ENCODE measurements at places on chromosomes 16 and 17. TPM values are rescaled to one million over a fixed set of nuclear protein-coding genes. Genes with fewer than 3 reads are reported as not detected.

DNA sequence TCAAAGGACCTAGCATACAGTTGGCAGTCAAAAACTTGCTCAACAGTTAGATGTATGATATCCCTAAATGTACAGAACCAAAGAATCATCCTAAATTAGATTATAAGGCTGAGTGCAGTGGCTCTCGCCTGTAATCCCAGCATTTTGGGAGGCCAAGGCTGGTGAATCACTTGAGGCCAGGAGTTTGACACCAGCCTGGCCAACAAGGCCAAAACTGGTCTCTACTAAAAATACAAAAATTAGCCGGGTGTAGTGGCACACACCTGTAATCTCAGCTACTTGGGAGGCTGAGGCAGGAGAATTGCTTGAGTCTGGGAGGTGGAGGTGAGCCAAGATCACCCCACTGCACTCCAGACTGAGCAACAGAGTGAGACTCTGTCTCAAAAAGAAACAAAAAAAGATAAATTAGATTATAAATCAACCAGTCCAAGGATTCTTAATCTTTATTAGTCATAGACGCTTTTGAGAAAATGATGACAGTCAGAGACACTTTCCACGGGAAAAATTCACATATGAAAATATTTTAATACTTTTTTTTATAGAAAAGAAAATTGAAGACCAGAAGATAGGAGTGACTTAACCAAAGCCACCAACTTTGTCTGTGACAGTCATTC lies 77.6 kb downstream of the MMD start:
- DNase-seq, result no peak

The ALDH3A1 gene
- not detected for polyA plus RNA-seq

DNA sequence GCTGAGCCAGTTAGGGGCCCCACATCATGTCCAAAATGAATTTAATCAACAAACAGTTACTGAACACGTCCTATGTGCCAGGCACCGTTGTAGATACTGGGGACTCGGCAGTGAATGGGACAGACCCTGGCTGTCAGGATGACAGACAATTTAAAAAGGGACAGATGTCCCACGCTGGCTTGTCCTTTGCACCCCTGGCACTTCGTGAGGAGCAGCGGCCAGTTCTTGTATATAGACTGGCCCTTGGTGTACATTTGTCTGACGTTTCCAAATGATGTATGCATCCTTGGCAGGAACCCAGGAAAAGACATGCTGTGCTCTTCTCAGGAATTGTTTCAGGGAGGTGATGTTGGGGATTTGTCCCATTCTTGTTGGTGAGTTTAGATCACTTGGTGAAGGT lies 21.1 kb downstream of the IL4R start:
- DNase-seq, result no peak

- peak; percentile 53 for DNase-seq
These were observed 5.3 kb downstream of the NEURL4 start for GRCh38 chr17:7323731-7324437.

DNA sequence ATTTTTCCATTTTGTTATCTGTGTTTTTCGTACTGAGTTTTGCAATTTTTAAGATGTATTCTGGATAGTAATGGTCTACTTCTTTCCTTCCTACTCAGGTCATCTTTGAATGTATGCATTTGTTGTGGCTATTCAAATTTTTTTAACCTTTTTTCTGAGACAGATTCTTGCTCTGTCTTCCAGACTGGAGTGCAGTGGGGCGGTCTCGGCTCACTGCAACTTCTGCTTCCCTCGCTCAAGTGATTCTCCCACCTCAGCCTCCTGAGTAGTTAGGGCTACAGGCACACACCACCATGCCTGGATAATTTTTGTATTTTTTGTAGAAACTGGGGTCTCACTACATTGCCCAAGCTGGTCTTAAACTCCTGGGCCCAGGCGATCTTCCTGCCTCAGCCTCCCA lies 33.6 kb downstream of the VPS35L start:
- no peak for DNase-seq

DNA sequence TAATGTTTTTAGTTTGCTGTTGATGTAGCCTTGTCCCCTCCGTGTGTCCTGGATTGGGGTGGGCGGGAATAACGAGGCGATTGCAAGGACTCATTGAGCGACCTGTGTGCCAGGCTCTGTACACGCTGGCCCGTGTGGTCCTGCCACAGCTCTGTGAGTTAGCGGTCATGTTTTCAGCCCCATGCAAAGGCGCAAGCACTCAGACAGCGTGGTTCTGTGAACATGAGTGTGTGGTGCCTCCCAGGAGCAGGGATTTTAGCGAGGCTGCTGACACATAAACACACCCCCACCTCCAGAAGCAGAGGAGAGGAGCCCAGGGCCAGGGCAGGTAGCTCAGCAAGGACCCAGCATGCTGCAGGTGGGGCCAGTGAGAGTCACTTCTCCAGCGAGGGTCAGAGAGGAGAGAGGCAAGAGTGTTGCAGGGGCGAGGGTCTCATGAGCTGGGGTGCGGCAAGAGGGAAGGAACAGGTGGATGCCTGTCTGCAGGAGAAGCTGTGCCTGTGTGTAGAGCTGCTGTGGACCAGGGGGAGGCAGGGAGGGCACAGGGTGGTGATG lies 115.3 kb downstream of the OR1D5 start:
- no peak for DNase-seq

The HBA2 gene
- polyA plus RNA-seq, result not detected

GRCh38 chr16:58051296-58051695 lies 25.7 kb downstream of the MMP15 start:
- no peak for DNase-seq

The KCNH6 gene
- not detected for polyA plus RNA-seq

GRCh38 chr17:43787728-43788127 lies 7.5 kb downstream of the CFAP97D1 start:
- DNase-seq, result no peak

- DNase-seq, result peak; percentile 76
These were observed 14.4 kb upstream of the ALDH3A1 start for GRCh38 chr17:19762515-19762961.

The GPR139 gene
- polyA plus RNA-seq, result not detected

DNA sequence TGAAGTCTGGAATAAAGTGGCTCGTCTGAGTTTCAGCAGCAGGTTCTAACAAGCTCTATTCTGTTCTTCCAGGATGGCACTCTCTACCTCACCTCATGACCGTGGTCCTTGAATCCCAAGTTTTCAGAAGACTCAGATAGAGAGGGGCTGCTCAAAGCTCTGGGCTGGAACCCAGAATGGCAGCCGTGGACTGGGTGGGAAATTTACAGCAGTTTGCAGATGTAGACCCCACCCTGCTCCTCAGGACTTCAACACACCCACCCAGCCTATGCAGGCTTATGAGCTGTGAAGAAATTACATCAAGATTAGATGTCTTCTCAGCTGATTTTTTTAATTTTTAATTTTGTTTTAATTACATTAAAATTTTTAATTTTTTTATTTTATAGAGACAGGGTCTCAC lies 59.4 kb downstream of the METRNL start:
- no peak for DNase-seq

The CSH2 gene
- polyA plus RNA-seq, result not detected

DNA sequence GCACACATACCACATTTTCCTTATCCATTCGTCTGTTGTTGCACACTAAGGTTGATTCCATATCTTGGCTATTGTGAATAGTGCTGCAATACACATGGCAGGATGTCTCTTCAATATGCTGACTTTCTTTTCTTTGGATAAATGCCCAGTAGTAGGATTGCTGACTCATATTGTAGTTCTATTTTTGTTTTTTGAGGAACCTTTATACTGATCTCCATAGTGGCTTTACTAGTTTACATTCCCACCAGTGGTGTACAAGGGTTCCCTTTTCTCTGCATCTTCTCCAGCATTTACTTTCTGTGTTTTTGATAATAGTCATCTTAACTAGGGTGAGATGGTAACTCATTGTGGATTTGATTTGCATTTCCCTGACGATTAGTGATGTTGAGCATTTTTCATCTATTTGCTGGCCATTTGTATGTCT lies 118.1 kb downstream of the STXBP4 start:
- DNase-seq, result peak; percentile 89

The NEUROD2 gene
- not detected for polyA plus RNA-seq

DNA sequence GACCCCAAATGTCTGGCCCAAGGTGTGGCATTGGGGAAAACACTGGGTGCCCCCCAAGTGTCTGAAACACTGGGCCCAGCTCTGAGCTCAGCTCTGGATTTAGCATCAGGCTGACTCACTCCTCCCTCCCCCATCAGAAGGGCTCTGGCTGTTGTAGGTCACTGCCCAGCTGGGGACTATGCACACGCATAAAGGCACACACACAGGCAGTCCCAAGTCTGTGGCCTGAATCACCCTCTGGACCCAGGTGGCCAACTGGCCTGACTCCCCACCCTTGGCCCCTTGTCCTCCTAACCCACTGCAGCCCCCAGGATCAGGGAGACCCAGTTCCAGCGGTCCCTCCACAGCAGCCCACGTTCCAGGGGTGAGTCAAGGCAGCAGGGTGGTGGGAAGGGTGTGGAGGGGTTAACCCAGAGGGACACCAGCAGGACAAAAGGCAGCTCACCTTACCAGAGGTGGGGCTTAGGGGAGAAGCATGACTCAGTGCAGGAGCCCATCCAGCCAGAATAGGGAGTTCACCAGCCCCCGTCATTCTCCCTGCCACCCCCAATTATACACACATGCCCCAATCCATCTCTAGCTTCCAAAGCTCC lies 47.0 kb downstream of the MYO18A start:
- peak; percentile 63 for DNase-seq

- DNase-seq, result peak; percentile 29
These were observed 32.3 kb upstream of the CAPN15 start for GRCh38 chr16:495127-495748.

The TBX2 gene
- 193 TPM for polyA plus RNA-seq

GRCh38 chr17:70987867-70988340 lies 818.6 kb downstream of the KCNJ2 start:
- peak; percentile 1 for DNase-seq

The RPL27 gene
- polyA plus RNA-seq, result 971 TPM

The DOC2A gene
- 6.9 TPM for polyA plus RNA-seq

GRCh38 chr17:1082579-1082978 lies 85.7 kb downstream of the TIMM22 start:
- DNase-seq, result no peak

GRCh38 chr16:78437352-78437968 lies 338.0 kb downstream of the WWOX start:
- DNase-seq, result peak; percentile 70

DNA sequence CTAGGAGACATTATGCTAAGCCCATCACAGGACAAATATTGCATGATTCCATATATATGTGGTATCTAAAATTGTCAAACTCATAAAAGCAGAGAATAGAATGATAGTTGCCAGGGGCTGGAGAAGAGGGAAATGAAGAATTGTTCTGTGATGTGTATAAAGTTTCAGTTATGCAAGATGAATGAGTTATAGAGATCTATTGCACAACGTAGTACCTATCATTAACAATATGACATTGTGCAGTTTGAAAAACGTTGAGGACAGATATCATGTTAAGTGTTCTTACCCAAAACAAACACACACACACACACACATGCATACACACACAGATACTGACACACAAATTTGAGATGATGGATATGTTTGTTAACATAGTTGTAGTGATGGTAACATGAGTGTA lies 871.6 kb upstream of the GOT2 start:
- DNase-seq, result no peak

DNA sequence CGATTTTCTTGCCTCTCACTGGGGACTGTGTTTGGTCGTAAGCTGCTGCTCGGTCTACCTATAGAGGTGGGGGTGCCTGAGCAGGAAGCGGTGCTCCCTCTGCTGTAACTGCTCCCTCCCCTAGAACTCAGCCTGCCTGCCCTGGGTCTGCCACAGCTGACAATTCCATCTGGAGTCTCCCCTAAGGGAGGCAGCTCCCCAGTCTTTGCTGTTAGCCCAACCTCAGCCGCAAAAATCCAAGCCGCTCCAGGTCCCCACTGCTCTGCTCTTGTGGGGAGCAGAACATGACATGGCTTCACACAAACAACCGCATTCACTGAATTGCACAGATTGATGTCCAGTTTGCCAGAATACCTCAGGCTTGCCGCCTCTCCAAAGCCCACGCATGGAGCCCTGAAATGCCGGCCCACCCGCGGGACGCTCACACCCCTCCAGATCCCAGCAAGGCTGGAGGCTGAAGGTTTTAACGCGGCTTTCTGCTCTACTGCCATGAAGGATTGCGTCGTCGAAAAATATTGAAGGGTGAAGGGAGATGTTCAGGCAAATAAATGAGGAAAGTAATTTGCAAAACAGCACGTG lies 221.5 kb upstream of the FOXF1 start:
- no peak for DNase-seq

DNA sequence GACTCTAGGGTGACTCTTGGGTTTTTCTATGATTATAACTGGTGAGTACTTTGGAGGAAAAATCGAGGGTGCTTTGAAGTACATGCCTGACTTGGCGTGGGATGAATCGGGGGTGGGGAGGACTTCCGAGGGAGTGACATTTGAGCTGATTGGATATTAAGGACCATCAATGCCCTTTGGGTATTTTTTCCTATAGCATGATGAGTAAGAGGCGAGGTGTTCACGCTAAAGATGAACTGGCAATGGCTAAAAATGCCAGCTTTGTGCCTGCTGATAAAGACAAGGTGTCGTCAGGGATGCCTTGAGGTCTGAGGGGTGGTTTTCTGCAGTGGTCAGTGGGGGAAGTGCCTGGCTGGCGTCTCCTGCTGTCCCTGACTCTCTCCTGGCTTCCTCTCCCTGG lies 25.3 kb downstream of the USP43 start:
- no peak for DNase-seq

DNA sequence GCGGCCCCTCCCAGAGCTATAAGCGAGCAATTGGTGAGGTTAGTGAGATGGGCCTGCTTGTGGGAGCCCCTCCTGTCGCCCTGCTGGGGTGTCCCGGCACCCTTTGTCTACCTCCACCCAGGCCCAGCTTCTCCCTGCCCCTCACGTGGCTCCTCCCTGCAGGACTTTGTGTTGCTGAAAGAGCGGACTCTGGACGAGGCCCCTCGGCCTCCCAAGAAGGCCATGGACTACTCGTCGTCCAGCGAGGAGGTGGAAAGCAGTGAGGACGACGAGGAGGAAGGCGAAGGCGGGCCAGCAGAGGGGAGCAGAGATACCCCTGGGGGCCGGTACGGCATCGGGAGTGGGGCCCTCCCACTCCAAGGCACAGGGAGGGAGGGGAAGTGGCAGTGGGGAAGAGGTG lies 6.1 kb upstream of the C17orf107 start:
- DNase-seq, result no peak

GRCh38 chr17:65975878-65976277 lies 216.1 kb downstream of the CEP112 start:
- peak; percentile 3 for DNase-seq

The KRT9 gene
- not detected for polyA plus RNA-seq

DNA sequence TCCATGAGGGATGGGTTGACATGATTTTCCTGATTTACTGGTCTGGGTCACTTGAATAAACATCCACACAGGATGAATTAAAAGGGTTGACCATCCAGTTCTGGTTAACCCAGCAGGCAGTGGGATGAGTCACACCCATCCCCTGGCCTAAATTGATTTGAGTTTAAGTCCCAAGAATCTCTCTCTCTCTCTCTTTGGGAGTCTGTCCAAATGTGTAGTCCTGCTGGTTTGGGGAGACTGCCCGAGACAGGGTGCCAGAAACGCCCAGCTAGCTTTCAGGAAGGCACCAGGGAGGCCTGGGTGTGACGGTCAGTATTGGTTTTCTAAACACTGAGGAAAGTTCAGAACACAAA lies 38.8 kb downstream of the SCPEP1 start:
- DNase-seq, result no peak
